ENCODE measurements at places on chromosomes 11 and 22.

- DNase-seq = no peak
These were observed 39.9 kb upstream of the CD5 start for GRCh38 chr11:61062181-61062930.

DNA sequence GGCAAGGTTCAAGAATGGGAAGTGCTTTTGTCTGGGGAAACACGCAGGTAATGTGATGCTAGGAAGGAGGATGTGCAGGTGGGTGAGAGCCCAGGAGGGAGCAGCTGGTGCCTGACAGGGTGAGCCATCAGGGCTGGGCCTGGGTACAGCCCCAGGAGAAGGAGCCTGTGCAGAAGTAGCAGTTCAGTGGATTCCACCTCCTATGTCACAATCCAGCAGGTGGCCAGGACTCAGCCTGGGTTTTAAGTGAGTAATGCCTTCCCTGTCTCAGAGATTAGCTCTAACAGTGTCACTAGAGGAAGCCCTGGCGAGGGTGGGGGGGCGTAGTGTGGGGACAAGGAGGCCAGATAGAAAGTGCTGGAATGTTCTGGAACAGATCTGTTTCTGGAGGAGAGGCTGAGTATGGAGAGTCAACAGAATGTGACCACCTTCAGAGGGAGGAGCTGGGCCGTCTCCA, 8.1 kb downstream of the RIC8A start:
- no peak for DNase-seq

DNA sequence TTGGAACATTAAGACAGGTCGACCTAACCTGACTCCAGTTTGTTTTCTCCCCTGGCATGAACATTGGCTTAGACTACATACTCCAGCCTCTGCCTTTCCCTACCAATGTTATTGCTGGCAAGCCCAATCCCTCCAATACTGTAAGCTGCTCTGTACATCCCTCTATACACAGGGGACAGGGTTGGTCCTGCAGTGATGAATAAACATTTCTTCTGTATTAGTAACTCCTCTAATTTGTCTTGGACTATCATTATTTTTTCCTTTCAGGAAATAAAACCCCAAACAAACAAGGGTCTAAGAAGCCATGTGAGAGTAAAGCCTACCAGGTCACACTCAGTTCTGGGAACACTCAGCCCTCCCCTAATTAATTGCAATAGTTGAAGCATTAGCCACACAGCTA, 35.1 kb upstream of the FJX1 start:
- no peak for DNase-seq

DNA sequence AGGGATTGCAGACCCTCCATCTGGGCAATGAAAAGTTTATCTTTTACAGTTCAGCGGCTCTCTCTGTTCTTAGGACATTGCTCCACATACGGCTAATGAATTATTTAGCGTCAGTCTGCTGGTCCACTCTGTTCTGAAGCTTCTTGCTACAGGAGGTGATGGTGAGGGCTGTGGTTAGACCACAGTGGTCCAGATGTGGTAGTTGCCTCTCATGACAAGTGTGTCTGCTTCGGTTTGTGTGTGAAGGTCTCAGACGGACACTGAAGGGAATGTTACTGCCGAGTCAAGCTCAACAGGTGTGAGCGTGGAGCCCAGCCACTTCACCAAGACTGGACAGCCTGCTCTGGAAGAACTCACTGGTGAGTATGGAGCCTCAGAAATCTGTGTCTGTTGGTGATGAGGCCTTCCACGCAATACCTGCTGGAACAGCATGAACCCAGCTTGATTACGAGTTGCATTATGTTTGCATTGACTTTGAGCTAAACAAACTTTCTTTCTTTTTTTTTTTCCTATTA, 220.8 kb downstream of the DBX1 start:
- DNase-seq = no peak

GRCh38 chr11:126348806-126349582, 6.5 kb upstream of the ST3GAL4 start:
- DNase-seq = no peak

DNA sequence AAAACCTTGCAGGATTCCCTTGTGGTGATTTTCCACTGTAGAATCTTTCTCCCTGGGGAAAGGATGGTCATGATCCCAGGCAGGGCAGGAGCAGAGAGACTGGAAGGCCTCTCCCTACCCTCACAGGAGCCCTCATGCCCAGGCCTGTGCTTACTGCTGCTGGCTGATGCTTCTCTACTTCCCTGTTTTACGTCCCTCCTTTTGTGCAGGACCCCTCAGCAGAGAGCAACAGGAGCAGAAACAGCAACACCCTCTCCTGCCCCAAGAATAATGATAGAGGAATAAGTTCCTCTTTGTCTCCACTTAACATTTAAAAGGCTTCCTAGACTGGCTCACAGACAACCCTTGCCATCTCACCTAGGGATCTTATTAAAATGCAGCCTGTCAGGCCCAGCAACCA, 3.6 kb downstream of the ISX start:
- DNase-seq = no peak

GRCh38 chr11:93585758-93586157, 42.6 kb upstream of the SMCO4 start:
- DNase-seq = no peak

DNA sequence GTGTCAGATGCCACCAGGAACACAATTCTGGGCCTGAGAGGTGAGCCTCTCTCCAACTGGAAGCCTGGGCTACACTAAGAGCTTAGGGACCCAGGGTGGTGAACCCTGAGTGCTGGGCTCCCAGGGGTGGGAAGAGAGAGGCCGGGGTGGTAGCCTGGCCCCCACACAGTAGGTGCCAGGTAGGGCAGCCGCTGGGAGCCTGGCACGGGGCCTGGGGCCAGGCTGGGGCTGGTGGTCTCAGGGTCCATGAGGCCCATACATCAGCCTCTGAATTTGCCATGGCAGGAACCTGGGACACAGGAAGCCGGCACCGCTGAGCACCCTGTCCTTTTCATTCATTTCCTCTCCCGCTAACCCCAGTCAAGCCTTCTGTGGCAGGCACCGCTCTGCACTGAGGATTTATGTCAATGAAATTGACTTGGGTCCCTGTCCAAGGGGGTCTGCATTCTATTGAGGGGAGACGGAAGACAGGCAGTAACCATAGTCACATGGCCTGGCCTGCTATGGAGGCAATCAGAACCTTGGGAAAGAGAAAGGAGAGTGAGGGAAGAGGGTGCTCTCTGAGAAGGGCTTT, 8.6 kb downstream of the MYEOV start:
- DNase-seq = no peak

GRCh38 chr22:46062232-46062615, 85.3 kb upstream of the WNT7B start:
- no peak for DNase-seq

GRCh38 chr22:37628830-37629229, 10.6 kb upstream of the SH3BP1 start:
- no peak for DNase-seq

DNA sequence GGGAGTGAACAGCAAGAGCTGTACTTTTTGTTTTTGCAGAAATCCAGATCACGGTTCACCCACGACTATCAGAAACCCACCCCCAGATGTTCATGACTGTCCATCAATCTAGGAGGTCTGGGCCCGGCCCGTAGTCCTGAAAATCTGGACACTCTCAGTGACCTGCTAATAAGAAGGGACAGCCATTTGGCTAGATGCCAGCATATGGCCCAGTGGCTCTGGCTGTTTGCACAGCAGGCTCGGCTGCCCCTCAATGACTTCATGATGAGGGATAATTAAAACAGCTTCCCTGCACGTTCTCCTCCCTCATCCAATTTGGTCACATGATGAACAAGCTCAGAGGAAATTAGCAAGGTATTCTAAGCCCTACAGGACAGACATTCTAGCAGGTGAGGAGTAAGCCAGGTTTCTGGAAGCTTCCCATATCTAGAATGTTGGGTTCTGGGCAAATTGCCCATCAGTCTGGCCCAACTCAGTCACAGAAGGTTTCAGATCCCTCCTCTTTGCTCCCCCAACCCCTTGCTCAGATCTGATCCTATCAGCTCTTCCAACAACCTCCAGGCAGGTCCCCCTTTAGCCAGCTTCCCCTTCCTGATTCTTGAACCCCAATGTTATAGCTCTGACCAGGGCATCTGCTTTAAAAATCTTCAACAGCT, 397.3 kb downstream of the SHANK2 start:
- DNase-seq = no peak

DNA sequence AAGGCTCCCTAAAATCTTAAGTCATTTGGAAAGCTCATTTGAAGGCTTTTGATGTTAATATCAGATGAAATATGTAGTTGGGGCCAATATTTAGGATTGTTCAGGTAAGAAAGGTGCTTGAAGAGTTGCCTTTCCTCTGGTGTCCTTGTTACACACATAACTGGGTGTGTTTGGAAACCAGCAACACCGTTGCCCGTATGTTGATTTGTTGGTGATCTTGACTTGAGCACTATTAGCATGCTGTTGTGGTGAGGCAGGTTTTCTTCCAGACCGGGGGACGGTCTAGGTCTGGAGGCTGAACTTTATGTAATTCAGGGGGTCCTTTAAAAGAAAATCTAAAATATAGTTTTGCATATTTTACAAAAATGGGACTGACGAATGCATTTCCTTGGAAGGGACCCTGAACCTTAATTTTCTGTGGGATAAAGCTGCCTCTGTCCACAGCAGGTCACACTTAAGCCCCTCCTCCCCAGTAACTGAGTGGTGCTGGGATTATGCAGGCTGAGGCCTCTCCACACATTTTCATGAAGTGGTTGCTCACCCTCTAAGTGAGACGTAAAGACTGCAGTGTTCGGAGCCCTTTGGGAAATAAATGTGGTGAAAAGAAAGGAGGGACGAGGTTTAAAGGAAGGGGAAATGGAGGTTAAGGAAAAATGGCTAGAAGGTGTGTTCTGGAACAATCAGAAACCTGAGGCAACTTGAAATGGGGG, 1.8 kb downstream of the YWHAH start:
- DNase-seq = no peak

DNA sequence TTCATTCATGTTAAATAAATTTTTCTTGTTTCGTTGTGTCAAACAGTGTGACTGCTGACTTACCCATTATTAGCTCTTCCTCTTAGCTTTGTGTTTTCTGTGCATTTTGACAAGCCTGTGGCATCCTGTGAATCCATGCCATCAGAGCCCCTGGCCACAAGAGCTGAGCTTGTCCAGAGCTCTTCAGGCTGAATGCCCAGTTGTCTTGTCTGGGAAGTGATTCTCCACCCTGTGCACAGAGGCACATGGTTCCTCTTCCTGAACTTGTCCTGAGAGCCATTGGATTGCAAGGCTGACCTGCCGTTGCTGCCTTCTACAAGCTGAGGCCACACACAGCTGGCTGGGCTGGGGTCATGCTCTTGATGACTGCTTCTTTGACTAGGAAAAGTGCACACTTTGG, 64.1 kb downstream of the PPP6R3 start:
- DNase-seq = no peak

GRCh38 chr11:65109231-65110198, 2.2 kb upstream of the TM7SF2 start:
- DNase-seq = no peak

DNA sequence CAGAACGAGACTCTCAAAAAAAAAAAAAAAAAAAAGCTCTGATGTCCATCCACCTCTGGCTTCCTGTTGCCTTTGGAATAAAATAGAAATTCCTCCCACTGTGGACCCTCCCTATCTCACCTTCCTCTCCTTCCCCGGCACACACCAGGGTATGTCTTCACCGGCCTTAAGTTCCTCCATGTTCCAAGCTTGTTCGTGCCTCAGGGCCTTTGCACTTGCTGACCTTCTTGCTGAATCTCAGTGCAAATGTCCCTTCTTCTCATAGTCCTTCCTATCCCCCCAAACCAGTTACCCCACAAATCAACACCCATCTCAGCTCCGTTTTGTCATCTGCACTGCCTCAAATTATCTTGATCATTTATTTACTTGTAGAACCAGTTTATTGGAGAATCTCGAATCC, 20.6 kb downstream of the IFT27 start:
- DNase-seq = no peak

GRCh38 chr11:58316142-58316541, 42.7 kb downstream of the OR5B17 start:
- no peak for DNase-seq

- DNase-seq = no peak
These were observed 1.1 kb downstream of the NPAT start for GRCh38 chr11:108221371-108221770.

DNA sequence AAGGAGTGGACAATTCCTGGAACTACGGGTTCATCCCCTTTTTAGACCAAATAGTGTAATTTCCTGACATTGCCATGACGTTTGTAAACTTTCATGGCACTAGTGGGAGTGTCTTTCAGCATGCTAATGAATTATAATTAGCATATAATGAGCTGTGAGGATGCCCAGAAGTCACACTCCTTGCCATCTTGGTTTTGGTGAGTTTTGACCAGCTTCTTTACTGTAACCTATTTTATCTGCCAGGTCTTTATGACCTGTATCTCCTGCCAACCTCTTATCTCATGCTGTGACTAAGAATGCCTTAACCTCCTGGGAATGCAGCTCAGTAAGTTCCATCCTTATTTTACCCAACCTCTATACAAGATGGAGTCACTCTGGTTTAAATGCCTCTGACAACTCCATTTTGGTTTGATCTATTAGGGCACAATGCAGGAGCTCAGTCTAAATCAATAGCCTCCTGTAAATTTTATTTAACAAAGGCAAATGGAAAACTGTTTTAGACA, 20.7 kb downstream of the OR10A6 start:
- DNase-seq = no peak

DNA sequence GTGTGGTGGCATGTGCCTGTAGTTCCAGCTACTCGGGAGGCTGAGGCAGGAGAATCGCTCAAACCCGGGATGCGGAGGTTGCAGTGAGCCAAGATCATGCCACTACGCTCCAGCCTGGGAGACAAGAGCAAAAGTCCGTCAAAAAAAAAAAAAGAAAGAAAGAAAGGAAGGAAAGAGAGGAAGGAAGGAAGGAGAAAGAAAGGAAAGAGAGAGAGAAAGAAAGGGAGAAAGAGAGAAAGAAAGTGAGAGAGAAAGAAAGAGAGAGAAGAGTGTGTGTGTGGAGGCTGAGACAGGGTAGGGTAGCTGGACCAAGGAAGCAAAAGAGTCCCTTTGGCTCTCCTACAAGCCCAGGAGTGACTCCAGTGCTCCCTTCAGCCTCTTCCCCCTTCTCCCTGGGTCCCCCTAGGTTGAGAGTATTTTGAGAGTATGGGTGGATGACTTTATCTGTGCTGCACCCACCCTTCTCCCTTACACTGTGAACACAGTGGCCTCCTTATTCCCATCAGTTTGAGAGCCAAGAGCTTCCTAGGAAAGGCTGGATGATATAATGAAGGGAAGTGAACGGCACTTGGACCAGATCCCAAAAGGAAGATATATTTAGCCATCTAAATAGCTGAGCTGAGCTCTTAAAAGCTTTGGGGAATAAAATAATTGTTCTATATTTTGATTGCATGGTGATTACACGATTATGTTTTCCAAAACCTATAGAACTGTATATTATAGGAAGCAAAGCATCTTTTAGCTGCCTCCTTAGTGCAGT, 9.5 kb upstream of the DENND5A start:
- DNase-seq = no peak

GRCh38 chr11:2302896-2303626, 1.2 kb downstream of the TSPAN32 start:
- DNase-seq = no peak

GRCh38 chr11:86481399-86481798, 106.7 kb downstream of the CCDC81 start:
- DNase-seq = no peak

DNA sequence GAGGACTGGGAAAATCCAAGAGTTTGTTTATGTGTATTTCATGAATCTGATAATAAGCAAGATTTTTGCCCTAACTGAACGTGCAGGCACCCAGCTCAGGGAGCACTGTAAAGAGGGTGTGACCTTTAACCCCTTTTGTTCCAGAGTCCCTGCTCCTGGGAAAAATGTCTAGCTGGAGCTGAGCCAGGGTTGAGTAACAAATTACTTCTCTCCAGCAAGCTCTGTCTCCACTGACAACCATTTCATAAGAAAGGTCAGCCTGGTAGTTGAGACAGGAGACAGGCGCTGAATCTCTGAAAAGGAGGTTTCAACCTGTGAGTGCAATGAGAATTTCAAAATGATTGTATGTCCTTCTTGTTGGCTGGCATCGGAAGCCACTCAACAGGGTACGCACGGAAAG, 156.4 kb upstream of the NARS2 start:
- no peak for DNase-seq
